ENCODE measurements at places on chromosomes 13 and 19. TPM values are rescaled to one million over a fixed set of nuclear protein-coding genes. Genes with fewer than 3 reads are reported as not detected.

The SELENOV gene
- total RNA-seq = not detected

The ATCAY gene
- total RNA-seq = not detected

The USHBP1 gene
- not detected for total RNA-seq

DNA sequence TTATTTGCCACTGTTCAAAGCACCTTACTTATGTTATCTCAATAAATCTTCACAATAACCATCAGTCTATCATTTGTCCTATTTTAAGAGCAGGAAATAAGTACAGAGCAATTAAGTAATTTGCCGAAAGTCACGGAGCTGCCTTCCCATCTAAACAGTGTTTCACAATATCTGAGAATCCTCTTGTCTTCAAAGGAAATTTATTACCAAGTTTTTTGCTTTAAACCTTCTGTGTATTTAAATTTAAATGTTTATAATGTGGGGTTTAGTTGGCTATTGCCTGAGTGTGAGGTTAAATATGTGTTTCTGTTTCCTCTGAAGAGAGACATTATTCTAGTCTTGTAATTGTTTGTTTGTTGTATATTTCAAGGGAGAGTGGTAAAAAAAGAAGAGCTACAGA lies 633.1 kb downstream of the EFNB2 start:
- no peak for DNase-seq

DNA sequence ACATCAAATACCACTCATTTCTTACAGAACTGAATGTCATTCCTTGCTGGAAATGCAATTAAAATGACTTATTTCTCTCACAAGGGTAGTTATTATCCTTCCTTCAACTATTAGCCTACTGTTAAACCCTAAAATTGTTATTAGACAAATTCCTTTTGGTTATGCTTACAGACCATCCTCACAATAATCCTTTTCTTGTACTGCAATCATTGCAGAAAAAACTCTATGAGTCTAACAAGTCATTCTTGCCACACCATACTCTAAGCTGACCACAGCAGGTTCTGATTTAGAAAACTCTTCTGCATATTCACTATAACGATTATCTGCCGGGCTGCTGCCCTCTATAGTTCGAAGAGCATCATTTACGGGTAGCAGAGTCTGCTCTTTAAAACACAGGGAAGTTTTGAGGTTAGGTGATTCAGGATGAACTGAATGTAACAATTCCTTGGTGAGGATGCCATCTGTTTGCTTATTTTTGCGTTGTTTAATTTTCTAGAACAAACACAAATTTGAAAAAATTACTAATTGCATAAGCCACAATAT lies 38.2 kb downstream of the MTMR6 start:
- no peak for DNase-seq

DNA sequence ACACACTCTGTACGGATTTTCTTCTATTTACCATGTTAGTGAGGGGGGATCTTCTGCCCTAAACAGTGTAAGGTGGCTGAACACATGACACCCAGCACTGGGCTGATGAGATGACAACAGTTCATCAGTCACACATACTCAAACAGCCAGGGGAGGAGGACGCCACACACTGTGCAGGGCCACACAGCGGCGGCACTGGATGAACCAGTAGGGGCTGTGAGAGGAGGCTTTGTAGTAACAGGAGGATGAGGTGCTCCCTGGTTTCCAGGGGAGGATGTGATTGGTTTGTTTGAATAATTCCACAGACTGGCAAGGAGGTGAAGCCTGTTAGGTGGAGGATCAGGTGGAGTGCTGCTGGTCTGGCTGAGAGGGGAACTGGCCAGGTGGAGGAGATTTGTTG lies 16.3 kb upstream of the GTF3A start:
- DNase-seq = no peak

DNA sequence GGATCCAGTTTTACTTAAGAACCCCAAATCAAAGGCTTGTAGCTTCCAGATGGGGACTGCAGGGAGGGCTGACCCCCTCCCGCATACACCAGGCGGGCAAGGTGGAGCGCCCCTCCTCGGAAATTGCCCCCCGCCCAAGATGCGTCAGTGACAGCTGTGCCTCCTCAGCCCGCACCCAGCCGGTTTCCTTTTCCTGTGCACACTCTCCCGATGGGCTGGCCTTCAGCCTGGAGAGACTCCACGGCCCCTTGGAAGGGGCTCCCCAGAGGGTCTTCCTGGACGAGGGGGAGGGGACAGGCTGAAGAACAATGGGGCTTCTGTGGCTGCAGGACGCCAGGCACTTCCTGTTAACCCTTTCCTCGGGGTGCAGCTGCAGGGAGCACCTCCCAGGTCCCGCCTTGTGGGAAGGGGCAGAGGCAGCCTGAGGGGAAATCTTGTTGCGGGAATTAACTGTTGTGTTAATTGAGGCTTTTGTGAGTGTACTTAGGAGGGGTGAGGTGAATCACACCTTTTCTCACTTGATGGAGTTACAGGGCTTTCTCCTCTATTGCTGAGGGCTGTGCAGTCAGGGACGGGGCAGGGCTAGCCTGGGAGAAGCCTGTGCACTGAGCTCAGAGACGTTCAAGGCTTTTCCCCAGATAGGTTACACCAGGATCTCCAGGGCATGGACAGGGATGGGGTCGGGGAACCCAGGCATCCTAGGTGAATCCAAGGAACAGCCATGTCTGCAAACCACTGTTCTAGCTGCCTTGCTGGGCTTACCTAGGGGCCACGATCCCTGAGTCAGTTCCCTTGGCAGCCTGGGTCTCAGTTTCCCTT lies 14.3 kb downstream of the IER2 start:
- peak; percentile 38 for DNase-seq
